Foreskin melanocyte (primary cell): ENCODE measurements at places on chromosomes 4 and X.
A peak's percentile ranks its signal among the peaks of the same experiment; 100 is the strongest.

DNA sequence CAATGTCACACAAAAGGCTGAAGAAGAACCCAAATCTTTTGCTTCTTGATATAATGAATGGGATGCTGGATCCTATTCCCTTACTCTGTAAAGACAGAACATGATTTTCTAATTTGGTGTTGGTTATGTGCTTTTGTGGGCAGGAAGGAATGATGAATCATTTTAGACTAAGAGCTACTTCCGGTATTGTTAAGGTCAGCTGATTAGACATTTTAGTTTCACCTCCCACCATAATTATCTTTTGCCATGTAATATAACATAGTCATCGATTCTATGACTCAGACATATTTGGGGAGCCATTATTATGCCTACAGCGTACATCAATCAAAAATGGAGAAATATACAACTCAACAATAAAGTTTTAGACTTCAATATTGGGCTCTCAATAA lies 265.3 kb downstream of the ZNF674 start:
- DNase-seq = peak; percentile 11

GRCh38 chr4:91233164-91233563 lies 1070.6 kb upstream of the GRID2 start:
- DNase-seq = no peak

GRCh38 chrX:39941332-39941920 lies 156.3 kb downstream of the BCOR start:
- DNase-seq = no peak

DNA sequence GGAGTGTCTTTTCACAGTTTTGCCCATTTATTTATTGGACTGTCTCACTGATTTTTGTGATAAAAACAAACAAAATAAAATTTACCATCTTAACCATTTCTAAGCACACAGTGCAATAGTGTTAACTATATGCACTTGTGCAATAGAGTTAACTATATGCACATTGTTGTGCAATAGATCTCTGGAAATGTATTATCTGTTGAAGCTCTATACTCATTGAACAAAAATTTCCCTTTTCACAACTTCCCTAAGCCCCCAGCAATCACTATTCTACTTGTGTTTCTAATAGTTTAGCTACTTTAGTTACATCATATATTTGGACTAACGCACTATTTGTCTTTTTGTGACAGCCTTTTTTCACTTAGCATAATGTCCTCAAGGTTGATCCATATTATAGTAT lies 59.7 kb upstream of the BEX4 start:
- no peak for DNase-seq

GRCh38 chr4:74335341-74336021 lies 27.2 kb downstream of the EPGN start:
- no peak for DNase-seq

DNA sequence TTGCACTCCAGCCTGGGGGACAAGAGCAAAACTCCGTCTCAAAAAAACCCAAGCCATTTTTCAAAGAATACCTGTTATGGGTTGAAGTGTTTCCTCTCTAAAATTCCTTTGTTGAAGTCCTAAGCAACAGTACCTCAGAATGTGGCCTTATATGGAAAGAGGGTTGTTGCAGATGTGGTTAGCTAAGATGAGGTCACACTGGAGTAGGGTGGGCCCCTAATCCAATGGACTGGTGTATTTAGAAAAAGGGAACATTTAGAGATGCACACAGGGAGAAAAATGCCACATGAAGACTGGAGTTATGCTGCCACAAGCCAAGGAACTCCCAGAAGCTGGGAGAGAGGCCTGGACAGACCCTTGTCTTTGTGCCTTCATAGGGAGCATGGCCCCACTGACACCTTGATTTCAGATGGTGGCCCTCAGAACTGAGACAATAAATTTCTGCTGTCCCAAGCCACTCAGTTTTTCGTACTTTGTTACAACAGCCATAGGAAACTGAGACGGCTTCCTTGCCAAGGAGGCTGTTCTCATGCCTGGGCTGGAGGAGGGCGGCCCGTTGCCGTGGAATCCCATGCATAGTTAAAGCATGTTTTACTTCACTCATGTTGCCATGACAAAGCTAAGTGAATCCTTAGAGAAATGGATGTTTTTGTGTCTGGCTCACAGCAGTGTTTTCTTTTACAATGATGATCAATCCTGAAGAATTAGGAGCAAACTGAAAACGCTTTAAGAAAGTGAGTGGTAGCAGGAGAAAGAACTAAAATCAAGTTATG lies 16.5 kb downstream of the TRAPPC2 start:
- no peak for DNase-seq

GRCh38 chrX:78658414-78658813 lies 714 bp downstream of the RTL3 start:
- DNase-seq = no peak

GRCh38 chr4:55308071-55308470 lies 38.0 kb upstream of the SRD5A3 start:
- DNase-seq = no peak

DNA sequence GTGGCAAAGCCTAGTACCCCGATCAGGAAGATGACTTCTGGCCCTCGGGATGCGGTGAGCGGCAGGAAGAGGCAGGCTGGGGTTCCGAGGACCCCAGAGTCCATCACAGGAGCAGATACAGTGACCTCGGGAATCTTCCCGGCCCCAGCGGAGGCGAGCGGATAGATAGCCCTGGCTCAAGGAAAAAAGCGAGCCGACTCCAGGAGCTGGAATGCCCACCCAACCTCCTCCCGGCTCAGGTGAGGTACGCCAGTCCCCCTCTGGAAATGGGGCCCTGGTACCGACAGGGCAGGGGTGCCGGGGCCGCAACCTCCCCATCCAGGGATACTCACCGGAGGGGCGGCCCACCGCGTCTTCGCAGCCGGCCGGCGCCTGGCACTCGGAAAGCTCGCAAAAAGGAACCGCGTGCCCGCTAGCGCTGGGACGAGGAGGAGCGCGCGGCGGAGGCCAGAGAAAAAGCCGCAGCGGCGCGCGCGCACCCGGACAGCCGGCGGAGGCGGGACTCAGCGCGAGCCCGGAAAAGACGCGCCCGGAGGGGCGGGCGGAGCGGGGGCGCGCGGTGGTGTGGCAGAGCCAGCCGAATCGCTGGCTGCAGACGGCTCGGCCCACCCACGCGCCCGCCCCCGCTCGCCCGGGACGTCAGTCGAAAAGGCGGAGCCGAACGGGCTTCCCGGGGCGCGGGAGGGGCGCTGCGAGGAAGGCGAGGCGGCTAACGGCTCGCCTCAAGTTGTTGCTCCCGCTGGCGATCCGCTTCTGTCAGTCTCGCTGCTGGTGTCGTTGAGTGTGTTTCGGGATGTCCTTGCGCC lies at the start of gene ACSL4:
Gene ACSL4 (minus strand): TSS at position 451 of the 806 bp plus-strand sequence. CDS start 49,894 bp downstream, outside the sequence.
- peak; percentile 71 for DNase-seq

GRCh38 chrX:14295426-14295825 lies 233.9 kb upstream of the GLRA2 start:
- no peak for DNase-seq

DNA sequence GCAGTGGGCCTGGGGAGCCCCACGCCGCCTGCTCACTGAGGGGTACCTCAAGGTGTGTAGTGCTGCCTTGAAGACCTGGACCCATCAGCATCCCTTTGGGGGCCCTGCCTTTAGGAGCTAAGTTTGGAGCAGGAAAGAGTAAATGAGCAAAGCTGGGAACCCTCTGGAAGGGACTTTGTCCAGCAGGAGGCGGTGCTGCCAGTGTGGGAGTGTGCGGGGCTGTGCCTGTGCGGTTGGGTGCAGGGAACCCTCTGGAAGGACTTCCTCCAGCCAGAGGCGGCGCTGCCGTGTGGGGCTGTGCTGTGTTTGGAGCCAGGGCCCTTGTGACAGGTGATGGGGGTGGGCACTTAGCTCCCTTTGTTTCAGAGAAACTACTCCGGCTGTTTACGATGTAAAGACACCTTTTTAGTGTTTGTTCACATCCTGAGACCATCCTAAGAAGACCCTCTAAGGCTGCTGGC lies 25.8 kb downstream of the RGS12 start:
- DNase-seq = no peak

DNA sequence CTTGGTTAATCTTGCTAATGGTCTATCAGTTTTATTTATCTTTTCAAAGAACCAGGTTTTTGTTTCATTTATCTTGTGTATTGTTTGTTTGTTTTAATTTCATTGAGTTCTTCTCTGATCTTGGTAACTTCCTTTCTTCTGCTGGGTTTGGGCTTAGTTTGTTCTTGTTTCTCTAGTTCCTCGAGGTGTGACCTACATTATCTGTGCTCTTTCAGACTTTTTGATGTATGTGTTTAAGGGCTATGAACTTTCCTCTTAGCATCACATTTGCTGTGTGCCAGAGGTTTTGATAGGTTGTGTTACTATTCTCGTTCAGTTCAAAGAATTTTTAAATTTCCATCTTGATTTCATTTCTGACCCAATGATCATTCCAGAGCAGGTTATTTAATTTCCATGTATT lies 365.4 kb upstream of the GATB start:
- DNase-seq = no peak

DNA sequence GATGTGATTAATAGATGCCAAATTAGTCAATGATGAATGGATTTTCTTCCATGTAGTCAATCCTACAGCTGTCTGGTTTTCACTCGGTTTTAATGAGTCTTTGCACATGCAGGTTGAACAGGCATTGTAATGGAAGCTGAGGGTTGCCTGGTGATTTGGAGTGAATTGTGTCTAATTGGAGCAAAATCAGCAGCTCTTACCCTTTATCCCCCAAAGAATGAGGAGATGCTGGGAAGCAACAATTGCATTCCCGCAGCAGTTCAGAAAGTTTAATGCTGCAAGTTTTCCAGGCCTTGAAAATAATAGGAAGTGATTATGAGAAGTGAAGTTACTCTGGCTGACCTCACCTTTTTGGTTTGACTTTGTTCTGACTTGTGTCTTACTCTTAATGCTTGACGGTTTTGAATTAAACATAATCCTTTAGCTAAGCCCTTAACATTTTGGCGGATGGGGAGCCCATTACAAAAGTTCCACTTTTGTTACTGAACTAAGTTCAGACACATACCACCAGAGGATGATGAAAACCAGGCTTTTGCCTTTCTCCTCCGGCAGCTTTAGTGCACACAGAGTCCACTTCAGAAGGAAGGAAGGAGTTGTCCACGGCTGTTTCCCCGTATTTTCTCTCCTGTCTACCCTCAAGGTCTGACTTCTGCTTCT lies 78.8 kb upstream of the TBC1D9 start:
- DNase-seq = no peak

GRCh38 chrX:125103693-125104092 lies 216.0 kb upstream of the TEX13C start:
- no peak for DNase-seq

GRCh38 chrX:110167952-110168451 lies 149.9 kb downstream of the AMMECR1 start:
- peak; percentile 51 for DNase-seq

GRCh38 chr4:78923464-78924312 lies 15.6 kb downstream of the PAQR3 start:
- DNase-seq = no peak
